ENCODE measurements at places on chromosomes 11 and 22.

DNA sequence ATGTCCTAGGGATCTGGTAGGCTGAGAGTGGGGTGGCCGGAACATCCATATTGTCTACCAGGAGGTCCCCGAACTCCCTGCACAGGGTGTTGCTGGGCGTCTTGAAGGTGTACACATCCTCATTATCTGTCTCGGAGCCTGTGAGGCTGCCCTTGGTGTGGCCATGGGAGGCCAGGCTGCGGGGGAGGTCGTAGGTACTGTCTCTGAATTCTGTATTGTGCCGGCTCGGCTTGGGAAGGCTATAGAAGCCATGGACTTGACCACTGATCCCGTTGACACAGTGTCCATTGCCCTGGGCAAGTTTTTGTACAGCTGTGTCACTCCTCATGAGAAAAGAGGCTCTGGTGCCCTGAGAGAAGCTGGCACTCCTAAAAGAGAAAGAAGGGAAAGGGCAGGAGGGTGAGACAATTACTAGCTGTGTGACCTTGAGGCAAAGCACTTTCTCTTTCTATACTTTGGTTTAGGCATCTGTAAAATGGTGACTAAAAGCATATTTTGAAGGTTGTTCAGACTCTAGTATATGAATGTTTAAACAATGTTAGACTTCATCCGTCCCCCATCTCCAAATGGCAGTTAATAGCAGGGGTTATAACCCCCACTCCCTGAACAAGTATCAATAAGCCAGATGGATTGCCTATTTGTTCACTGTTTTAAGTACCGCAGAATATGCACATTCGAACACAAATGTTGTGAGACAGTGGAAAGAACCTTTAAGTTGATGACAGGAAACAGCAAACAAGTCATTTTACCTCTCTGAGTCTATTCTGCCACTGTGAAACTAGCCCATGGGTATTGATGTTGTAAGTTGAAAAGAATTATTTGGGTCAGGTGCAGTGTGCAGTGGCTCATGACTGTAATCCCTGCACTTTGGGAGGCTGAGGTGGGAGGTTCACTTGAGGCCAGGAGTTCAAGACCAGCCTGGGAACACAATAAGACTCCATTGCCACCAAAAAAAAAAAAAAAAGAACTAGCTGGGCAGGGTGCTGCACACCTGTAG lies 38.3 kb downstream of the USP35 start:
- DNase-seq = no peak

DNA sequence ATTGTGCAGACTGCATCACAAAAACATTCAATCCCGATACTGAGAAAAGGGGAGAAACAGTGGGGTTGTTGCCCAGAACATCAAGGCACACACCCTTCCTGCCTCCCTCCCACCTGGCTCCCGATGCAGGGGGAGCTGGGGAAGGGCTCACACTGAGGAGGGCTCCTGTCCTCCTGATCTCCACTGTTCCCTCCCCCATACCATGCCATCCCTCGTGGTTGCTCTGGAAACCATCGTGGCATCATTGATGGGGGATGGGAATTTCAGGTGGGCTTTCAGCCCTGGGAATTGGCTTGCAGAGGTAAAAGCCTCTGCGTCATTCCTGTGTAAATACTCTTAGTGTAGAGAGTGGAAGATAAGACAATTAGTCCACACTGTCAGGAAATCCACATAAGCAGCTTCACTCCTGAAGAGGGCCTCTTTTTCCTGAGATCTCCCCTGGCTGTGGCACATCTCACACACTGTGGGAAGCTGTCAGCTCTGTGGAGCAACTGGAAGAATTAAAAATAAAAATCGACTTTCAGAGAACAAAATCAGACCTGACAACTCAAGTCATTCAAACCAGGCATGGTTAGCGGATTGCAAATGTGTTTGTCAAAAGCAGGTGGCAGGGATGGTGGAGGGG lies 176.0 kb downstream of the CHST1 start:
- no peak for DNase-seq

GRCh38 chr11:118098996-118099837 lies 12.5 kb upstream of the SMIM35 start:
- DNase-seq = no peak

DNA sequence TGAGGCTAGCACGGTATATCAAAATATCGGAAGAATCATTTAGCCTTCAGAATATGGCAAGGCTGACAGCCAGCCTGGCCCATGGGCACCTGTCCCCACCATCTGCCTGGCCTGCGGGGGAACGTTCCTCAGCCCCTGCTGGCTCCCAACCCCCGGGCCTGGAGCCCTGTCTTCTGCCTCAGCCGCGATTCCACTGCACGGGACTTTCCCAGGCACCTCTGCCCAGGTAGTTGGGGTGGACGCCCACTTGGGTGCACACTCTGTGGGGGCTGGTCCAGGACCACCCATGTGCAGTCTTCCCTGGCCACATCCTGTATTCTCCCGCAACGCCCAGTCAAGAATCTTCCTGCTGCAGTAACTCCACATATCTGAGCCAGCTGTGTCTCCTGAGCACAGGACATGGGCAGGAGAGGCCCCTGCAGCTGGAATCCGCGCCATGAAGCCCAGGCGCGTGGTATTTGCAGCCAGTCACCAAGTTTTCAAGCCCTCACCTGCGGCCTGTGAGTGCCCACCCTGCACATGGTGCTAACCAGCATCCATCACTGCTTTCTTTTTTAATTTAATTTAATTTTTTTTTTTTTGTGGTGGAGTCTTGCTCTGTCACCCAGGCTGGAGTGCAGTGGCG lies 77.9 kb downstream of the KCNQ1 start:
- DNase-seq = no peak

DNA sequence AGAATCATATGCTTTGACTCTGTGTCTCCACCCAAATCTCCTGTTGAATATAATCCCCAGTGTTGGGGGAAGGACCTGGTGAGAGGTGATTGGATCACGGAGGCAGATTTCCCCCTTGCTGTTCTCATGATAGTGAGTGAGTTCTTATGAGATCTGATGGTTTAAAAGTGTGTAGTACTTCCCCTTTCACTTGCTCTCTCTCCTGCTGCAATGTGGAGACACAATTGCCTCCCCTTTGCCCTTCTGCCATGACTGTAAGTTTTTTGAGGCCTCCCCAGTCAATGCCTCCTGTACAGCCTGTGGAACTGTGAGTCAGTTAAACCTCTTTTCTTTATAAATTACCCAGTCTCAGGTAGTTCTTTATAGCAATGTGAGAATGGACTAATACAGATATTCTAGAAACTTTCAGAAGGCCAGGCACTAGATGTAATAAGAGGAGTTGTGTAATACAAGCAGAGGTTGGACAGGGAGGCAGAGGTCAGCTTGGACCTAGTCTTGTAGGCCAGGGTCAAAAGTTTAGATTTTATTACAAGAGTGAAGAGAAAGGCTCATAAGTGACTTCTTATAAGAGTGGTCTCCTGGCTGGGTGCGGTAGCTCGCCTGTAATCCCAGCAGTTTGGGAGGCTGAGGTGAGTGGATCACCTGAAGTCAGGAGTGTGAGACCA lies 9.3 kb upstream of the SERPING1 start:
- DNase-seq = no peak

DNA sequence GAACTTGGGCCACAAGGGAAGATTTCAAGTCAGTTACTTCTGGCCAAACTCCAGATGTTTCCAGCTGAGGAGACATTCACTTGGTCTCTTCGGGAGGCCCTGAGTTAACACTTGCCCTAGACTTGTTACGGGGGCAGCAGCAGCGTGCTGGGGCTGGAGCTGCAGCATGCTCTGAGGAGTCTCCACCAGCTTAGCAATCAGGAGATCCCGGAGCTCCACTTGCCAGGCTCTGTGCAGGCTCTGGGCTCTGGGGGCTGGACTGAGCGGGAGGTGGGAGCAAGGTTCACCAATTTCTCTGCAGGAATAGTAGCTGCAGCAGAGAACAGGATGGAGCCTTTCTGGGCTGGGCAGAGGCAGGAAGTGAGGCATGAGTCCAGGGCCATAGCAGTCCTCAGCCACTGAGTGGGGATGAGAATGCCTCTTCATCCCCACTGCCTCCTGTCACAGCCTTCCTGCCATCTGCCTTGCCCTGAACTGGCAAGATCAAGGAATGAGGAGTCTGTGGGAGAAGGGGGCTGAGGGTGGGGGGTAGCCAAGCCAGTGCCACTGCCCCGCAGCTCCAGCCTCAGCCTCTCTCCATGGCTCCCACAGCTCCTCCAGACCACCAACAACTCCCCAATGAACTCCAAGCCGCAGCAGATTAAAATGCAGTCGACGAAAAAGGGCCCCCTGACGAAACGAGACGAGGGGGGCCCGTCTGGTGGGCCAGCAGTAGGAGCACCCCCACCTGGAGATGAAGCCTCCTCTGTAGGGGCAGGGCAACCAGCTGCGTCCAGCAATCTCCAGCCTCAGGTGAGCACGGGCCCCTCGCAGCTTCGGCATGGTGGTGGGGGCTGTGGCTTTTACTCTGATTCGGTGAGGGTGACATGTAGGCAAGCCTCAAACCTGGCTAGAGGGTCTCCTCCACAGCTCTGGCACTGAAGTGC lies 23.4 kb downstream of the GTPBP1 start:
- DNase-seq = no peak

DNA sequence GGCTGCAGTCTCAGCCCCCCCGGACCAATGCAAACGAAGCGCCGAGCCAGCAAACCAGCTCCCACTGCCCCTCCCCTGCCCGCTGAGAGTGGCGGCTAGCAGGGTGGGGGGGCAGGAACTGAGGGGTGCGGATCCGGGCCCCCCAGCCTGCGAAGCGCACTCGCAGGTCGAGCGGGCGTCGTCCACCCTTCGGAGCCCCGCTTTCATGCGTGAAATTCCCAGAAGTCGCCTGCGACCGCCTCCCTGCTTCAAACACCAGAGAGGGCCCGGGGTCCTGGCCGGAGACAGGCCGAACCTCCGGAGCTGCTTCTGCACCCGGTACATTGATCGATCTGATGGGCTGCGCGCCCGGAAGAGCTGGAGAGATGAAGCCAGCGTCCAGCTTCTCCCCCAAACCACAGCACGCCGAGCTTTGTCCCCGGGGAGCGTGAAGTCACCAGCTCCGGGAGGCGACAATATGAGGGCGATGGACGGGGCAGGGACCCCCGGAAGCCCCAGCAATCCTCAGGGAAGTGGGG lies 646 bp upstream of the PATZ1 start:
- DNase-seq = no peak

- DNase-seq = no peak
These were observed 68.6 kb downstream of the KCNQ1 start for GRCh38 chr11:2513441-2513840.

DNA sequence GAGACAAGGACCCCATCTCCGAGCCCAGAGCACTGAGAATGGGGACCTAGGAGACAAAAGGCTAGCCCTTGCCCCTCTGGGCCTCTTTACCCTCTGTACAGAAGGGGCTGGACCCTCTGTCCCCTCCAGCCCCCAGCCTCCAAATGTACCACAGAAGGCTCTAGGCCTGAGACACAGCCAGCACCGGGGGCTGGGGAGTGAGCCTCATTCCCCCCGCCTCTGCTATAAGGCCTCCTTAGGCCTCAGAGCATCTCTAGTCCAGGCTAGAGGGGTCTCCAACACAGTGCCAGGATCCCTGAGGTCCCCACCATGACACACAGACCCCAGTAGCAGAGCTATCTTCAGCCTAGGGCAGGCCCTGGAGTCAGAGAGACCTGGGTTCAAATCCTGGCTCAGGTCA lies 4.8 kb downstream of the SMTN start:
- no peak for DNase-seq

GRCh38 chr11:119369132-119369925 lies 12.2 kb downstream of the USP2 start:
- DNase-seq = no peak

DNA sequence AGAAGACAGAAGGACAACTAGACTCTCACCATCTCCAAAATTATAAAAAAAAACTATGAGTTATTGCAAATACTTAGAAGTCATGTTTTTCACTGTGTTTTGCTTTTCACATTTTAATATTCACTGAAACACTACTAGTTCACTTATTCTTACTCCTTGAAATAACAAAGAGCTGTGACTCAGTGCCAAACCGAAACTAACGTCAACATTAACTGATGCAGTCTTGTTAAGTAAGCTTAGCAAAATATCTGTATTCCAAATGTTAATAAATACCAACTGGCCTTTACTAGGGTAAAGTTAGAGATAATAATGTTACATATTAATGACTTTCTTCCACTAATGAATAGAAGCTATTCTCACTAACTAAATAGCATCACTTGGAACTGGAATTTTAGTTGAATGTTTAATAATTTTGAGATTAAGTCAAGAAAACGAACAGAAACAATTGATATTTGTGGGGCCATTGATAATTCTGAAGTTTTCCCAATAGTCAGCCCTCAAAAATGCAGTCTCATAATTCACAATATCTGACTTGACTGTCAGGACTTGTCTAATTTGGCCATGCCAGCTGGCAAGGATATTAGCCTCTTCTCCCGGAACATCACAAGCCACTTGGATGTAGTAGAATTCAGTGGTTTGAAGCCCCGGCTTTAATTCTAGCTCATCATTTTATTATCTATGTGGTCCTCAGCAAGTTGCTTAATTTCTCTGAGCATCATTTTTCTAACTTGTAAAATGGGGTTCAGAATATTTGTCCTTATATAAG lies 230.1 kb upstream of the DDI1 start:
- peak; percentile 78 for DNase-seq

DNA sequence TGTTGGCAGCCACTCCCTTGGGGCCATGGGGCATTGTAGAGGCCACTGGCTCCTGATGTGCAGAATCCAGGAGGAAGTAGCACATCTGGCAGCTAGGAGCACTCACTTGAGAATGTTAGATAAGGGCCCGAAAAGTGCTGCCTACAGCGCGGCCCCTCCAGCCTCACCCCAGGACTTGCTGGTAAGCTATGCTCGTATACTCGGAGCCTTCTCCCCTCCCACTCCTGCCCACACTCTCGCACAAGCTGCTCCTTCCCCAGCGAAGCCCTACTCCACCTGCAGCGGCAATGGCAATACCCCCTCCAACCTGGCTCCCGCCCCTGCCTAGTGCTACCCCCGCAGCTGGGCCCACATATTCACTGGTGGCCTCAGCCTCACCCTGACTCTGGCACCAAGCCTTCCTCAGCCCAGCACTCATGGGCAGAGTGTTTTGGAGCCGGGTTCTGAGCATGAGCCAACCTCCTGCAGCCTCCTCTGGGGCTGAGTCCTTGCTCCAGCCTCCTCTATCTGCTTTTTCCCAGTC lies 47.7 kb downstream of the PDE2A start:
- DNase-seq = no peak

DNA sequence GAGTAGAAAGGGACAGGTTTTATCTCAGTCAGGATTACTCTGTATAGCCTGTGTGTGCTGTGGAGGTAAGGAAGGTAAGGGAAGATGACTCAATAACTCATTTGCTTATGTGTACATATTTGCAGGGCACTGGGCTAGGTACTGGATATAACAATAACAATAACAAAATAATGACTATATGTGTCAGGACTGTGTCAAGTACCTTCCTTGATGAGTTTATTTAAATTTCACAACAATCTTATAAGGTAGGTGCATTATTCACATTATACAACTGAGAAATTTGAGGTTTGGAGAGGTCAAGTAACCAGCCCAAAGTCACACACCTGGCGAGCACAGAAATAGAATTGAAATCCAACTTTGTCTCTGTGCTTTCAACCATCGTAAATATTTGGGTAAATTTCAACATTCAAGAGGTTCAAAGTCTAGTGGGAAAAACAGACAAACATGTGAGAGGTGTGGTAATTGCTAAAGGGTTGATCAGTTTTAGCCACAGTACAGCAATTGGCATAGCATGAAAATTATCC lies 131.8 kb downstream of the APIP start:
- no peak for DNase-seq

Data from non-pigmented ciliary epithelial cell (primary cell).